ENCODE measurements at places on chromosomes 5 and 9.

- DNase-seq, result no peak
Measured at GRCh38 chr9:89382026-89382986, 64.0 kb downstream of the SECISBP2 start.

DNA sequence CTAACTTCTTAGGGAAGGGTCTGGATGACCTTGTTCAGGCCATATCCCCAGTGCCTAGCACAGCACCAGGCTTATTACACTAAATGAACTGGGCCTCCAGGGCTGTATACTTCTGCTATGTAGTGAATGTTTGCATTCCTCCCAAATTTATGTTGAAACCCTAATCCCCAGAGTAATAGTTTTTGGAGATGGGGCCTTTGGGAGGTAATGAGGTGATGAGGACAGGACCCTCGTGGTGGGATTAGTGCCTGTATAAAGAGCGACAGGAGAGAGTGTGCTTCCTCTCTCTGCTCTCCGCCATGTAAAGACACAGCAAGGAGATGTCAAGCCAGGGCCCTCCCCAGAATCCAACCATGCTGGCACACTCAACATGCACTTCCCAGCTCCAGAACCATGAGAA is 148.3 kb downstream of the SEC61B start:
- no peak for DNase-seq

- no peak for DNase-seq
Measured at GRCh38 chr5:125496393-125496792, 750.0 kb upstream of the ZNF608 start.

DNA sequence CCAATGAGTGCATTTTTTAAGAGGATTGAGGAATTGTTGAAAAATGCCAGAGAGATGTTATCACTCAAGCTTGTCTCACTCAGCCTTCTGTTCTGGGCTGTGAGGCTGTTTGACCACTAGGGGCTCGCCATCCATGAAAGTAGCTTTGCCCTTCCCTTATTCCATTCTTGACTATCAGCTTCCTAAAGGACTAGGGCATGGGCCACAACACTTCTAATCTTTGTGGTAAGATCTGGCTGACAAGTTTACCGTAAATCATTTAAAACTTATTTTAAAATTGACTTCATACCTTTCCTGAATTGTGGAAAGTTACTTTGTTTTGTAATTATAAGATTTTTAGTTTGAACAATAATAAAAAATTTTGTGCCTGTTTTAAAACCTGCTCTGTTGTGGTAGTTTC is 49.5 kb downstream of the TJP2 start:
- DNase-seq, result no peak

- DNase-seq, result no peak
Measured at GRCh38 chr9:29691145-29691544, 2117.9 kb upstream of the C9orf72 start.

DNA sequence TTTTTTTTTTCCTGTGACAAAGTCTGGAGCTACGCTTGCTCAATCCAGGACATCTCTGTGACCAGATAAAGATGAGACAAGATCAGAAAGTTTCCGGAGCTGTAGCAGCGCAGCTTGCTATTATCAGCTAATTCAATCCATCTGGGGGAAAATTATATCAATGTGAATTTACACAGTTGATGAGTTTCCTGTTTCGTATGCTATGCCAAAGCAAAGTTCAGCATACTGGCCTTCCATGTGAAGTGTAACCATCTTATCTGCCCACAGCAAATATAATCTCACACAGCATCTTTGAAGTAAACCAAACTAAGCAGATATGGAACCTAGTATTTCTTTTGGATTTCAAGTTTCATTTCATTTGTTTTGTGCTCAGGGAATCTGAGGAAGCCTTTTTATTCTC is 1767.7 kb downstream of the EFNA5 start:
- DNase-seq, result no peak

- no peak for DNase-seq
Measured at GRCh38 chr5:22076586-22076985, 776.6 kb downstream of the CDH12 start.

GRCh38 chr5:180637962-180638680 is 11.3 kb downstream of the FLT4 start:
- DNase-seq, result no peak

DNA sequence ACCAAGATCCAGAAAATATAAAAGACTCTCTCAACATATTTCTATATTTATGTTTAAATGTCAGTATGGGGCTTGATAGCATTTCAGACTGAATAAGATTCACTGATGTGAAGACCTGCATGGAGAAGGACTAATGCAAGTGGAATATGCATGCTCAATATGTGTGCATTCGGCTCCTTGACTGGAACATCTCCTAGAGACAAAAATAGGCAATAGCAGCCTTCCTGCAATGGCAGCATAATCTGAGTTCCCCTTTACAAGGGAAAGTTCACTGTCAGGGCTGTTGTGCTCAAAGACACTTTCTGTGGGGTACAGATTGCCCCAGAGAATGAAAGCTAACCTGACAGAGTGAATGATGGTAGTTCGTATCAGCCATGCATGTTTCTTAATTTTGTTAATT is 42.4 kb downstream of the STARD4 start:
- DNase-seq, result no peak

- DNase-seq, result no peak
Measured at GRCh38 chr5:141641634-141642267, 5.0 kb downstream of the RELL2 start.
